ENCODE measurements at places on chromosomes 13 and 19.

- no peak for DNase-seq
Observed at GRCh38 chr19:29436591-29437103, 89.1 kb upstream of the VSTM2B start.

DNA sequence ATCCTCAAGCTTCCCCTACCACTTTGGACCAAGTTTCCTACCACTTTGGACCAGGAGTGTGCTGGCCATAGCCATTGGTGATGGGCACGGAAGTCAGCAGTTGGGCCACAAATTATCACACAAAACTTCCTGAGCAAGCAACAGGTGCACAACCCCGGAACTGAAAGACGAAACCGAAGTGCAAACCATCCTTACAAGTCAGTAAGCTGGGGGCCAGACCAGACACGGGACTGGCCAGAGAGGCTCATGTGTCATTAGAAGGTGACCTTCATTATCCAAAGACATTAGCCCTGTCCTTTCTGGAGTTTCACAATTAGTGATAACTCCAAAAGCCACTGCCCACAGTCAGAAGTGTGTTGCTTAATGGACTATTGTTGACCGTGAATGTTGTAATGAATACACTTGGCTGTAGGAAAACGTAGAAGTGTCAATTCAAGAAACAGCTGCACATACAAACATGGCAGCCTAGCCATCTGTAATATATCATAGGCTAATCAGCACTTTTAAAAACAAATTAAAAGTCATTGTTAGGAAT lies 244.1 kb upstream of the IRS2 start:
- no peak for DNase-seq

DNA sequence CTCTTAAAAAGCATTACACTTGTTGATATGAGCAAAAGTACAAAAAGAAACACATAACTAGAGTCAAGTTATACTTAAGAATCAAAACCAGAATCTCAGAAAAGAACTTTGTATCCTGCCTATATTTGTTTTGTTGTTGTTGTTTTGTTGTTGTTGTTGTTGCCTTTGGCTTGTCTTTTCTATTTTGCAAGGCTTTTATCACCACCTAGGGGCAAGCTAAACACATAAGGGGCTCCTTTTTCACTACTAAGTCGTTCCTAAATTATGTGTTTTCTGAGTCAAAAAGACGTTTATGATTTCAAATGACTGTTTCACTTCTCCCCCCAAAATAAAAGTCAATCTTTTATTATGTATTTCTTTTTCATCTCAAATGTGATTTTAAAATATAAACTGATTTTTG lies 250.2 kb downstream of the RBM26 start:
- no peak for DNase-seq

DNA sequence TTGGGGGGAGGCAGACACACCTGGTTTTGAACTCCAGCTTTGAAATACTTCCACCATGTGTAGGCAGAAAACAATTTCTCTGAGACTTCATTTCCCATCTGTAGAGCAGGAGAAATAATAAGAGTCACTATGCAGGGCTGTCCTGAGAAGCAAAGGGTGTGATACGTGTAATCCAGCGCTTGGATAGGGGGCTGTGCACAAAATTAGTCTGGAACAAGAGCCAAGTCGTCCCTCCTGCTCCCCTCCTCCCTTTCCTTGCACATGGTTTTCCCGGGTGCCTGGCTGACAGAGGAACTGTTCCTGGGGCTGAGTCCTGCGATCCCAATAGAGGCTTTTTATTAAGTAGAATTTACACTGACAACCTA lies 29.6 kb upstream of the UBE2L5 start:
- DNase-seq = no peak

DNA sequence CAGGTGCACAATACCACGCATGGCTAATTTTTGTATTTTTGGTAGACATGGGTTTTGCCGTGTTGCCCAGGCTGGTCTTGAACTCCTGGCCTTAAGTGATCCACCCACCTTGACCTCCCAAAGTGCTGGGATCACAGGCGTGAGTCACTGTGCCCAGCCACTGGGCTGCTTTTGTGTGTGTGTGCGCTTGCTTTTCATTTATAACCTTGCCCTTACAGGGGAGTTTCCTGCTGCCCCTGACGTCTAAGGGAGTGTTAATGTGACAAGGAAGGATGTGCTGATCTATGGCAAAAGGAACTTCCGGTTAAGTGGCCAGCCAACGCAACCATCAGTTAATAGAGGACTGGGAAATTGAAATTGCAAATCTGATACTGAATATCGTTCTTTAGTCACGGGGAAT lies 57.7 kb downstream of the ING1 start:
- DNase-seq = no peak

GRCh38 chr13:53188120-53188519 lies 159.5 kb downstream of the OLFM4 start:
- no peak for DNase-seq

GRCh38 chr13:20721454-20722357 lies 18.2 kb downstream of the IL17D start:
- peak; percentile 56 for DNase-seq

GRCh38 chr13:113304121-113304520 lies 7.1 kb downstream of the LAMP1 start:
- DNase-seq = no peak

GRCh38 chr19:45137179-45137761 lies 23.5 kb downstream of the NKPD1 start:
- DNase-seq = no peak

- DNase-seq = peak; percentile 25
Observed at GRCh38 chr19:1063030-1063908, 3.7 kb upstream of the ARHGAP45 start.

DNA sequence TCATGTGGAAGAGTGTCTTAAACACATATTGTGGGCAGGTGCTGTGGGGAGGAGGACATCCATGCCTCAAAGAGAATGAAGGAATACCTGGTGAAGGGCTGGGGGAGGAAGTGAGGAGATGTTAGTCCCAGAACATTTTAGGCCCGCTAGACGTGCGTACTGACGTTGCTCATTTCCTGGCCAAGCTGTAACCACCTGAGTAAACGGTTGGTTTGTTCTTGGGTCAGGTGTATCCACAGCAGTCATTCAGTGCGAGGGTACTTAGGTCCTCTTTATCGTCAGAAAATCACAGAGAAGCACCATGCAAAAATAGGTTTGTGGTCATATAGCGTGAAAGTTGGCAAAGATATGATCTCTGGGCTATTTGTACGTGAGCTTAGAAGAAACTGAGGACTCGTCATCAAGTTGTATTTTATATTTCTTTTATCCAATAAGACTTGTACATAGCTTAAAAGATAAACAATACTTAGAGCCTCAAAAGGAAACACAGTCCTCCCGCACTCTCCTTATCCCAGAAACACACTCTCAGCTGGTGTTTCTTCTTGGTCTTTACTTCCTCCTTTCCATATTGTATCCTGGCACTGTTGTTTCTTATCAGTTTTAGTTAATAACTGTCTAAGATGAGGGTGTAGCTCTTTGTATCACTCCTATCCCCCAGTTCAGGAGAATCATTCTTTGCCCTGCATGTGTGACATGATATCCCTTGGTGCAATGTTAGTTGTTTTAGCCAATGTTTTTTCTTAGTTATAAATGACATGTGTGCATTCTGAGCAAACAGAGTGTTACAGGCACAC lies 52.0 kb downstream of the ARHGEF7 start:
- DNase-seq = no peak

GRCh38 chr19:47122359-47123335 lies 8.0 kb upstream of the SAE1 start:
- peak; percentile 73 for DNase-seq

GRCh38 chr13:79062291-79062690 lies 343.8 kb downstream of the RBM26 start:
- no peak for DNase-seq

DNA sequence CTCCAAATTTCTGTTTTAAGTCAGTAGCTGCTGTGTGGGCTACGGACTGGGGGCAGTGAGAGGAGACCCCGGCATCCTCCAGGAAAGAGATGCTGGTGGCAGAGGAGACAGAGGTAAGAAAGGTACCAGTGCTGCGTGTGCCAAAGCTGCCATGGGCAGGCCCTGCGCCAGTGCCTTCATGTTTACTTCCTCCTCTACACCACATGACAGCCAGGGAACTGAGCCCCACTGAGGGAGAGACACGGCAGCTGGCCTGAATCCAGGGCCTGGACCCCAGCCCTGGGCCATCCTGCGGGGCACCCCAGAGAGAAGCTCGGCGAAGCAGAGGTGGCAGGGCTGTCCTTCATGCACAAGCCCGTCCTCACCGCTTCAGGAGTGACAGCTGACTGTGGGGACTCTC lies 22.7 kb upstream of the CCNP start:
- no peak for DNase-seq

DNA sequence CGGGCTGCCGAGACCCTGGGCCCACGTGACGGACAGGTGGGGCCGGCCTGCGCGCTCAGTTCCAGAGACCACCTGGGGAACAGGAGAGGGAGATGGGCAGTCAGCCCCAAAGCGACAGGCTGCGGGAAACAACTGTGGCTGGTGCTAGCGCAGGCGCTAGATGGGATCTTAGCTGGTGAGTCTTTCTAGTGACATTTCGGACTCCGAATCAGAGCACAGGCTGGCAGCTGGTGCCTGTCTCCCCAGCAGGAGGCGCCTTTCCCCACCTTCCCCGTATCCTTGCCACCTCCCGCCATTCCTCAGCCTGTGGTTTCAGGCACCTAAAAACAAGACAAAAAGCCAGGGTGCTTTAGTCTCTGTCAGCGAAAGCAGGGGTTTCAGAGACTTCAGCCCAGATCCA lies 19.4 kb upstream of the RANBP3 start:
- DNase-seq = no peak

DNA sequence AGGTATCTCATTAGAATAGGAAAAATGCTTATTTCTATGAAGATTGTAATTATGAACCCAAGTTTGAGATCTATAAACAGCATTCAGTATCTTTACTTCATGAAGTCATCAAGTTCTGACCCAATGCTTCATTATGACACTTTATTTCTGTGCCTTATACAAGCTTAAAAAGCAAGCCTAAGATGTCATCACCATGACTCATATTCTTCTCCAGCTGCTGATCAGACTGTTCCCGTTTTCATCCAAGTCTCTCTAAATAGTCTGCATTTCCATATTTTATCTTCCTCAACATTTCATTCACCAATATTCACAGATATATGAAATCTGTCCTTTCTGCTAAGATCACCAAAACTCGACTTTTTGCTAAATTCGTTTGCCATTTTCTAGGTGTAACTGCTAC lies 1247.2 kb upstream of the PRR20A start:
- DNase-seq = no peak

GRCh38 chr13:42653679-42654078 lies 79.7 kb downstream of the TNFSF11 start:
- no peak for DNase-seq

DNA sequence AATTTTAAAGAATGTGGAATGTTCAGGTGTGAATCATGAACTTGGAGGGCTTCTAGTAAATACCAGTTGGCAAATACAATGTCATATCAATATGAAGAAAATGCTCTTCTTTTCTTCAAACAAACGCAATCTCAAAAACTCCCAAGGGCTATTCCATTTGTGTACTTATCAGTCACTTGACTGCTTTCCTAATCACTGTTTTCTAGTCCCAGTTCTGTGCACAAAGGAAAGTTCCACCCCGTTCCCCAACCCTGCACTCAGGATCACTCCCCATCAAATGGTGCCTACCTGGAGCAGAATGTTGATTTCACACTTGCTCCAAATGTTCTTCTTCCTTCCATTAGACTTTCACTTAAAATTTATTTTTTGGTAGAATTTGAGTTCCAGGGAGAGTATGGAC lies 92.6 kb upstream of the RFC3 start:
- no peak for DNase-seq

- DNase-seq = no peak
Observed at GRCh38 chr19:36028313-36029041, 4.2 kb downstream of the CLIP3 start.

DNA sequence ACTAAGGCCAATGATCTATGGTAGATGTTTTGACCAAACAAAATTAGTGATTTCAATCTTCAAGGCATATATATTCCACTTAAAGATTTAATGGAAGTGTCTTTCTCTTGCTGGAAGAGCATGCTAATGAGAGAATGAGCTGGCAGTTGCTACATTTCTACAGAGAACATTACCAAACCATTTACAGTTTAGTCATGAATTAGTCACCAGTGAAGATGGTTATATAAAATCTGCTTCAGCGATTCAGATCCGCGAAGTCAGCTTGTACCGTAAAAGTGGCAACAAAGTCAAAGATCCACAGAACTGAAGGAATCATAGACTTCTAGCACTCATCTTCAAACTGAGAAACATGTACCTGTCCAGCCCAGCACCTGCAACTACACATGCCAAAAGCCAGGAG lies 156.3 kb downstream of the SLITRK5 start:
- DNase-seq = no peak

- no peak for DNase-seq
Observed at GRCh38 chr19:57651654-57651996, 17.1 kb upstream of the ZSCAN4 start.

DNA sequence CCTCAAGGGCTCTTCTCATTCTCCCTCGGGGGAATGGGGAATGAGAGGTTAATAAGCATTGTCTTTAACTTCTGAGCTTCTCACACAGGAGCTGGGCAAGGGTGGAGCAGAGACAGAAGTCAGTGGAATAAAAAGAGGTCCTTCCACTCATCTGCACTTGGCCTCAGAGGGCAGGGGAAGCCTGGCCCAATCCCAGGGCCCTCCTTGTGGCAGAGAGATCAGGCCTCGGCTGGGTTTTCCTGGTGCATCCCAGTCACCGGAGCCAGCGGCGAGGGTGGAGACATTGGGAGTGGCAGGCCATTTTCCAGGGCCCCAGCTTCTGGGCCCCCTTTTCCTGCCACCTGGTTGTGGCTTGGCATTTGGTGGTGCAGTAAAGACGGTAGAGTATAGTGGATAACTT lies 10.6 kb downstream of the CALM3 start:
- no peak for DNase-seq

GRCh38 chr13:97414392-97414791 lies 19.6 kb upstream of the RAP2A start:
- no peak for DNase-seq

DNA sequence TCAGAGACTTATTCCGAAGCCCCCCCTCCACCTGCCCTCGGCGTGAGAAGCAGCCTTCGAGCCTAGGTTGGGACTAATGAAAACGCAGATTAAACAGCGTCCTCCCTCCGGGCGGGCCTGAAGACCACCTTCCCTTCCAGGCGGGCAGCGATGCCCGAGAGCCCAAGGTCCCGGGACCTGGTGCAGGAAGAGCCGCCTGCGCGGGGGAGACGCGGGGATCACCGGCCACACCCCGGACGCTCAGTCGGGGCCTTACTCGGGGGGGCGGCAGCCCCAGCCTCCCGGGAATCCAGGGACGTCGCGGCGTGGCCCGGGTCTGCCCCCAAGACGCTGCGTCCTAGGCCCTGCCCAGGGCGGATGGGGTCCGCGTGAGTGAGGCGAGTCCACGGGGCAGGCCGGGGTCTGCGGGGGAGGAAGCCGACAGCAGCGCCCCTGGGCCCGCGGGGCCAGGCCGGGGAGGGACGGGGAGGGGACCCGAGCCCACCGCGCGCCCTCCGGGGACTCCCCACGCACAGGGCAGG lies 33.3 kb upstream of the SPACA7 start:
- no peak for DNase-seq

- DNase-seq = no peak
Observed at GRCh38 chr13:77318741-77319140, 8.2 kb downstream of the MYCBP2 start.

GRCh38 chr13:78826312-78826711 lies 167.4 kb upstream of the OBI1 start:
- no peak for DNase-seq

Measured in HFFc6 (cell line).